ENCODE measurements at places on chromosomes 16 and 17.

DNA sequence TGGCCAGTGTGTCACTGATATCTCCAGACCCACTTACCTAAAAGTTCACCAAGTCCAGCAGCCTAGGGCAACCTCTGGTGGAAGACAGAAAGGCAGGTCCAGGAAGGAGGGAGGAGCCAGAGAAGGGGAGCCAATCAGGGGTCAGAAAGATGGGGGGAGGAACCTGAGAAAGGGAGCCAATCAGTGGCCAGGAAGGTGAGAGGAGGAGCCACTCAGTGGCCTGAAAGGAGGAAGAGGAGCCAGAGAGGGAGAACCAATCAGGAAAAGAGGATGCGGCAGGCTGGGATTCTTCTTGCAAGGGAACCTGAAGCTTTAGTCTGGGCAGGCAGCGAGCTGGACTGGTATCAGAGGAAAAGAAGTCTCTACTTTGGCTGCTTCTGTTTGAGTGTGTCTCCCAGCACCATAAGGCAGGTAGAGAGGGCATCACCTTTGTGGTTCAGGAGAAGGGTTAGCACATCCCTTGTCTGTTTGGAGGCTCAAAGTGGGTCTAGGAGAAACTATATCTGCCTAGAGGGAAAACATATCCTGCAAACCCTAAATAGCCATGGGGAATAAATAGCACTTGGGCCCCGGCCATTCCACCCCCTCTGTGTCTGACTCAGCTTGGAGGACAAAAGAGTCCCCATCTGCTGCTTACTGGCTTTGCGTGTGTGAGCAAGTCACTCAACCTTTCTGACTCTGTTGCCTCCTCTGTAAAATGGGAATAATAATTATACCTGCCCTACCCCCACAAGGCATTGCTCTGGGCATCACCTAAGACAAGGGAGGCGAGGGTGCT, 43.4 kb upstream of the CRHR1 start:
- peak; percentile 11 for DNase-seq

DNA sequence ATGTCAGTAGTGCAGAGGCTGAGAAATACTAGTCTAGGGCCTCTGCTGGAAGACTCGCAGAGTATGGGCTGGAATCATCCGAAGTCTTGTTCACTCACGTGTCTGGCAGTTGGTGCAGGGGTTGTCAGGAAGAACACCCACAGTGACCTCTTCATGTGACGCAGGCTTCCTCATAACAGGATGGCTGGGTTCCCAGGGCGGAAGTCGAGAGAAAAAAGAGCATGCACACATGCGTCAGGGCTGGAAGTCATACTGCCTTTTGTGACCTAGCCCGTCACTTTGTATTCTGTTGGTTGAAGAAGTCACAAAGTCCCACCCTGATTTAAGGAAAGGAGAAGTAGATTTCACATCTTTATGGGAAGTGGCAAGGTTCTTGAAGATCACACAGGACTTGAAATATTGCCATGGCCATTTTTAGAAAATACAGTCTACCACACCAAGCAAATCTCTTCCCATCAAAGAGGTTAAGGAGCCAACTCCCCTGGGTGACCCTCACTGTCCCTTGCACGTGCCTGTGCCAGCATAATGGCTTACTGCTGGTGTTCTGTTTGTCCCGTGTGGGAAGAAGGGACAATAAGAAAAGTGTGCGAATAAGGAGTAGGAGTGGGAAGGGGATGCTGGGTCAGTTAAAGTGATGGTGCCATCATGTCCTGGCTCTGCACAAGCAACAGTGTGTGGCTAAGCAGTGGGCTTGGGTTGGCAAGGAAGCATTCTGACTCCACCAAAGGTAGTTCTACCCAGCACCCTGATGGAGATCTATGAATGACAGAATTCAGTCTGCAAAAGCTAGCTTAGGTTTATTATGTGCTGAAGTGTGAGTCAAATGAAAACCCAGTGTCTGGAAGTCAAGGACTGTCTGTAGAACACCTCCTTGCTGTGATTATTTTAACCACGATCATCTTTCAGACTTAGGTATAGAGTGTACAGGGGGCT, 28.1 kb downstream of the HEATR3 start:
- peak; percentile 25 for DNase-seq

DNA sequence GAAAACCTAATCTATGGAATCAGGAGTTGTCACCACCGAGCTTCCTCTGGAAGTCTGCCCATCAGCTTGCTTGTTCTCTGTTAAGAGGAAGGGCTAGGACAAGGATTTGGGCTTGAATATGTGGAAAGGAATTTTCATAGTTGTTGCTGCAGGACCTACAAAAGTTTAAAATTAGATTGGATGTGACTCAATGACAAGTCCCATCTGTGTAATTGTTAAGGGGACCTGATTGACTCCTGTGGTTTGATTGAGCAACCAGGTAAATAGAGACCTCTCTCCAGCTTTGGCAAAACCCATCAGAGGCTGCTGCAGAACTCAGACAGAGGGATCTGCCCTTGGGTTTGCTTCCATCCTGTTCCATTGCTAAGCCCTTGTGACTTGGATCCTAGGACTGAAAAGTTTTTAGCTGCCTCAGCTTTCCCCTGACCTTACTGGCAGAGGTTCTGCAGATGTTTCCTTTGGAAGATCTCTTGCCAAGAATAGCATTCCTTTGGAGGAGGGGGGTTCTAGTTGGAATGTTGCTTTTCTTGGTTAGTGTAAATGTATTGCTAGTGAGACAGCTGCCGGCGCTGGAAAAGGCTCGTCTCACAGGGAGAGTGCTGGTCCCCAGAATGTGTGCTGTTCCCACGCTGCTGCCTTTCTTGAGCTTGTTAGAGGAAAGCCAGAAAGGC, 50.0 kb downstream of the SF3B3 start:
- DNase-seq, result peak; percentile 65

- no peak for DNase-seq
Observed at GRCh38 chr16:84058664-84059063, 16.1 kb upstream of the SLC38A8 start.

GRCh38 chr16:3553138-3553923, 23.9 kb downstream of the NLRC3 start:
- DNase-seq, result no peak

GRCh38 chr17:78374189-78374588, 4.3 kb upstream of the PGS1 start:
- DNase-seq, result no peak

GRCh38 chr17:56929362-56929969, 15.6 kb upstream of the TRIM25 start:
- no peak for DNase-seq

DNA sequence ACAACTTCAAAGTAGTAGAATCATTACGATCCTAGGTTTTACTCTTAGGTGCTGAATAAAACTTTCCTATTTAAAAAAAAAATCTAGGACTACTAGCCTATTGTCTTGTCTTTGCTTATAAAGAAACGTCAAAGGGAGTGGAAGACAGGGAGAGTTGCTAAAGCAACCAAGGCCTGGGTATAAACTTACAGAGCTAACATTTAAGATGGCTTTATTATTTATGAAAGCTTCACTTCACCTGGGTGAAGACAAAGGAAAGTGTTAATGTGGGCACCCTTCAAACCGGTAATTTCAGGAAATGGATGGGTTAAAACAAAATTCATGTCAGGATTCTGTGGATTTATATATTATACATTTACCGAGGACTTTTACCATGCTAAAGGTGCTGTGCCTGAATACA, 2.5 kb downstream of the DUSP14 start:
- no peak for DNase-seq

DNA sequence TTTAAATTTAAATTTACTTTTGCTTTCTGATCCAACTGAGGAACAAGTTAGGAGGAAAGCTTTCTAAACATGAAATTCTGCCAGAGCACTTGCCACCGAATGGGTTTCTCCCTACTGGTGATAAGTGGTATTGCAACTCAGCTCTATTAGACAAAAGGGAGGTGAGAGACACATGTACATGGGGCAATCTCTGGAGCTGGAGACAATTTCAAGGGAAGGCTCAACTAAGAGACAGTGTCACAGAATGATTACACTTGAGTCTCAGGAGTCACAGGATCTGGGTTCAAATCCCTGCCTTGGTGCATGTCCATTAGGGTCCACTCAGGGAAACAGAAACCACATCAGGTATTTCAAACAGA, 37.4 kb downstream of the SOCS1 start:
- DNase-seq, result no peak

DNA sequence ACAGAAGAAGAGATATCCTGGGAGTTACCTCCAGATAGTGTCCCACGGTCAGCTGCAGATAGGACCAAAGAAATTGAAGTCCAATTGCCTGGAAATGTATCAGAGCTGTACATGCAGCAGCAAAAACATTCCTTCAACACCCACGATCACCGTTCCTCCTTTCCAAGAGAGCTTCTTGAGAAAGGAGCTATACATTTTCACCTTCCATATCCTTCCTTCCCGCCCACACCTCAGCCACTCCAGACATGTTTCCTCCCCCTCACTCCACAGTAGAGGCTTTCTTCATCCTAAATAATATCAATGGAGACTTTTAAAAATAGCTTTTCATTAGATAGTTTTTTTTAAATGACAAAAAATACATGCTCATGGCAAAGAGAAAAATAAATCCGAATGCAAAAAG, 87.6 kb downstream of the HS3ST2 start:
- DNase-seq, result no peak

DNA sequence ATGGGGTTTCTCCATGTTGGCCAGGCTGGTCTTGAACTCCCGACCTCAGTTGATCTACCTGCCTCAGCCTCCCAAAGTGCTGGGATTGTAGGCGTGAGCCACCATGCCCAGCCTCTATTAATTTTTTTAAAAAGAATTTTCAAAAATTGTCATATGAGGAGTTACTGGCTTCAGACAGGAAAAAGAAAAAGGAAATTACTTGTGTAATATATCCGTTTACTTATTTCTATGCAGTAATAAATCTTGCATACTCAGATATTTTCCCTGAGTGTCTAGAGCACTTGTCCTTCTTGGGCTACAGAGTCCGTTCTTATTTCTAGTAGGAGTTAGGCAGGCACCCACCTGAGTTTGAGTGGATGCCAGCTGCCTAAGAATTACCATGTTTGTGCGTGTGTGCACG, 85.8 kb downstream of the VMP1 start:
- DNase-seq, result no peak

GRCh38 chr16:4214215-4214621, 27.7 kb downstream of the SRL start:
- DNase-seq, result no peak

DNA sequence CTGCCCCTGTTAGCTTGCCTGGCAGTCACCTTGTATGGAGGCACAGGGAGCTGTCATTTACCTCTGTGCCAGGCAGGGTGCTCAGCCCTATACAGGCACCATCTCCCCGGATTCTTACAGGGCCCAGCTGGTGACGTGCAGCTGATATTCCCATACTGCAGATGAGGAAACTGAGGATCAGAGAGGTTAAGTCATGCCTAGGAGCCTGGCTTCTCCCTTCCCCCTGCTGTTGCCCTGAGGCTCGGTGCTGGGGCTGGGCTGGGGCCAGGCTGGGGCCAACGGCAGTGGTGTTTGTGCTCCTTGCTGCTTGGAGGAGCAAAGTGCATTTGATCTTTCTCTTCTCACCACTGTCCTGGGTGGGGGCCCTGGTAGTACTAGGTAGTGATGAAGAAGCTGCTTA, 54.7 kb upstream of the IL34 start:
- no peak for DNase-seq

GRCh38 chr16:10561425-10561824, 19.0 kb downstream of the EMP2 start:
- no peak for DNase-seq

DNA sequence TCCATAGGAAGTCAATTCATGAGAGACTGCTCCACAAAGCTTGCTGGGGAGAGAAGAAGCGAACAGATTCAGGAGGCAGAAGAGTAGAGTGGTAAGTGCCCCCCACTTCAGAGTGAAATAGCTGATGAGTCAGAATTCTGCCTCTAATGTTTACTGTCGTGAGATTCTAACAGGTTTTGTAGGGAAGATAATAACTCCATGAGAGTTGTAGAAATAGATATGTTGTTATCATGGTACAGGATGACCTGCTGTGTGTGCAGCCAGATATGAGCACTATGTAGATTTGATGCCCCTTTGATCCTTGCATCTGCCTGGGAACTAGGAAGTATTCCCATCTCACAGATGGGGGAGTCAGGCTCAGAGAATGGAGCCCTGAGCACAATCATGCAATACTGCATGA, 502.4 kb upstream of the CDH11 start:
- DNase-seq, result no peak

GRCh38 chr16:25614716-25615265, 77.0 kb upstream of the HS3ST4 start:
- DNase-seq, result no peak

DNA sequence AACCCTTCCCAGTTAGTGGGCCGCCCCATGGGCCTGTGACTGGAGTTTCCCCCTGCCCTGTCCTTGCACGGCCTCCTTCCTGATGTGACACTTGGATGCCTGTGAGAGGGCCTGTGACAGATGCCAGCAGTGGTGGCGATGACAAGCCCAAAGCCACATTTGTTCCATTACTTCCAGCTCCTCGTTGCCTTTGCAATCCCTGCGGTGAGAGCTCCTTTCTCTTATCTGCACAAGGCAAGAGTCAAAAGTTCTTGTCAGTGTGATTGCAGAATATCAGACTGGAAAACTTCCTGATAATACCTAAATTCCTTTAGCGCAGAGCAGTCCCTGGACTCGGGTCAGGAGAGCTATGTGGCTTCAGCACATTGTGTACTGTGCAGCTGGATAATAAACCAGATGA, 54.4 kb upstream of the ARHGAP44 start:
- no peak for DNase-seq

DNA sequence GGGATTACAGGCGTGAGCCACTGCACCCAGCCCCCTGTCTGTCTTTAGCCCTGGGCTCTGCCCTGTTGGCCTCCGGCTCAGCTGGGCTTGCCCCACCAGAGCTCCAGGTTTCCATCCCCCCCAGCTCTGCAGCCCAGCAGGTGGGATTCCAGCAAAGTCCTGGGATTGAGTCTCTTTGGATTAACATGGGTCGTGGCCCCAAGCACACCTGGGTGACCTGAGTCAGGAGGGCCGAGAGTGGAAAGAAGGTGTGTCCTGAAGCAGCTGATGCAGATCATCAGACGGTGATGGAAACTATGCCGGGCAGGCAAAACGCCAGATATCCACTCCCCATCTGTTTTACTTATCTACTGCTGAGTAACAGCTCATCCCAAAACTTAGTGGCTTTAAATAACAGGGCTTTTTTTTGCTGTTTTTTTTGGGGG, 72.5 kb downstream of the KNOP1 start:
- DNase-seq, result no peak

DNA sequence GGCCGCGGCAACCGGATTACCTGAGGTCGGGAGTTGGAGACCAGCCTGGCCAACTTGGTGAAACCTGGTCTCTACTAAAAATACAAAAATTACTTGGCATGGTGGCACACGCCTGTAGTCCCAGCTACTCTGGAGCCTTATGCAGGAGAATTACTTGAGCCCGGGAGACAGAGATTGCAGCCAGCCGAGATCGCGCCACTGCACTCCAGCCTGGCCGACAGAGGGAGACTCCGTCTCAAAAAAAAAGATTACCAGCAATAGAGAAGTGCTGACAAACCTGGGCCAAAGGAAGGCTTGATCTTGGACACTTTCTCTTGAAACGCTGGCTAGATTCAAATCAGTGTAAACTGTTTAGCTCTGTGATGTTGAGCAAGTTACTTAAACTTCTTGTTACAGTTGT, 4.3 kb downstream of the MT1H start:
- DNase-seq, result peak; percentile 39

GRCh38 chr16:27164352-27164751, 39.0 kb upstream of the KDM8 start:
- no peak for DNase-seq
